ENCODE measurements at places on chromosomes 4 and X. TPM values are rescaled to one million over a fixed set of nuclear protein-coding genes. Genes with fewer than 3 reads are reported as not detected.

The FGF13 gene
- polyA plus RNA-seq, result 77.8 TPM

GRCh38 chr4:165384598-165384997 is 5.8 kb downstream of the CPE start:
- peak; percentile 71 for DNase-seq

The CDS1 gene
- 0.30 TPM for polyA plus RNA-seq

GRCh38 chr4:16492872-16493271 is 266.6 kb upstream of the TAPT1 start:
- DNase-seq, result no peak
